Activated T-cell treated with anti-CD3 and anti-CD28 coated beads for 48 hours (primary cell): ENCODE measurements at places on chromosomes 6 and 20.

DNA sequence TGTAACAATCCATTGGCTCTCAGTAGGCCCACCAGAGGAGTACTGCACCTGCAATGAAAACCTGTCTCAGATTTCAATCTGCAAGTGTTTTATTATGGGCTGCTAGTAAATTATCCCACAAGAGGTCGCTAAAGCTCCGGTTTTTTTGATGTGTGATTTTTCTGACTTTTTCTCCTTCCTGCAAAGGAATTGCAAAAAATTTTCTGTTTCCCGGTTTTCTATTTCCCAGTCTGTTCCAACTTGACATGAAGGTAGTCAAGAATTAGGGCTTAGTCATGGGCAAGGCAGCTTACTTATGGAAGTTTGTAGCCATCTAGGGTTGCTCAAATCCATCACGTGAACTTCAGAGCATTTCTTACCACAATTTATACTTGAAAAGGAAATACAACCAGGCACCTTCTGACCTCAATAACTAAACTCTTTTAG lies 38.5 kb upstream of the AHI1 start:
- no peak for DNase-seq

- DNase-seq = peak; percentile 69
Observed at GRCh38 chr6:391559-392440, at the start of gene IRF4. TSS of gene IRF4 (plus strand) at chr6:391752. CDS start at chr6:393153, 1,401 bp downstream.

DNA sequence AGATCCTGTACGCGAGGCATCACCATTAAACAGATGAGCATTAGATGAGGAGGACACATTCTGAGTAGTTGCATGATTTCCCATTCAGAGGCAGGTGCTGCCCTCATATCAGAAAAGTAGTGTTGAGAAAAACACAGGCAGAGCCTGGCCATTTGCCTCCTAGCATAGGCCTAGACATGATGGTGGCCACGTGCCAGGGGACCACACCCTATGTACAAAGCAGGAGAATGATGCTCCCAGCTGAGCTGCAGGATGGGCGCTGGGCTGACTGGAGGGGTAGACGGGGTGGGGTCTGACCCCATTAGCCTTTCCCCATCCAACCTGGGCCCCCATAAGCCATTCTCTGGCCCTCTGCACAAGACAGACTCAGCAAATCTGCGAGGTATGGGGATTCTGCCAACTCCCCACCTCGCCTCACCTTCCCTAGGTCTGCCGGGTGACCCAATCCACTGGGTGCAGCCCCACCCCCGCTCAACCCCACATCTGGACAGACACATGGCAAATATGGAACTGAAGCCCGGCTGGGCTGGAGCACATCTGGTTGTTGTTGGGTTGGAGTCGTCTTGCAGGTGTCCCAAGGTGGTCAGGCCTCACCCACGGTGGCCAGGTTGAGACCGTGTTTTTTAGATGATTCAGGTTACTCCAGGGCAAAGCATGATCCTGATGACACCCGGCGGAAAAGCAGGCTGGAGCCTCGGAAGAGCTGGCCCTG lies 13.9 kb downstream of the PI16 start:
- no peak for DNase-seq

GRCh38 chr6:43115365-43115764 lies 39.3 kb downstream of the PTK7 start:
- no peak for DNase-seq

DNA sequence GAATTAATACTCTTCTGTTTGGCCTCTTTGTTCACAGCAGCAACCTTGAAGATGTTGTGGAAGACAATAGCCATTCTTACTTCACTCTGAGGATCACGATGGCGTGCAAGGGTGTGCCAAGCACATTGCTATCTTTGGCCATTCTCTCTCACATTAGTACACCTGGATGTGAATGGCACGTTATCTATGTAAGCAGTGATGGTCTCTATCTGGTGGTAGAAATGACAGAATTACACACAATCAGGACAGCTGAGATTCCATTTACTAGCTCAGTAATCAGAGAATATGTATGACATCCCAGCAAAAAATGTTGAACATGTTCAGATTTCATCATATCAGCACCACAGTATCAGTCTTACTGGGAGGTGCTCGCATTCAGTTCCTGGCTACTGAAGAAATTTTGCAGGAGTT lies 116.2 kb downstream of the LCA5 start:
- no peak for DNase-seq

GRCh38 chr20:51600016-51600420 lies 57.5 kb upstream of the NFATC2 start:
- DNase-seq = no peak

DNA sequence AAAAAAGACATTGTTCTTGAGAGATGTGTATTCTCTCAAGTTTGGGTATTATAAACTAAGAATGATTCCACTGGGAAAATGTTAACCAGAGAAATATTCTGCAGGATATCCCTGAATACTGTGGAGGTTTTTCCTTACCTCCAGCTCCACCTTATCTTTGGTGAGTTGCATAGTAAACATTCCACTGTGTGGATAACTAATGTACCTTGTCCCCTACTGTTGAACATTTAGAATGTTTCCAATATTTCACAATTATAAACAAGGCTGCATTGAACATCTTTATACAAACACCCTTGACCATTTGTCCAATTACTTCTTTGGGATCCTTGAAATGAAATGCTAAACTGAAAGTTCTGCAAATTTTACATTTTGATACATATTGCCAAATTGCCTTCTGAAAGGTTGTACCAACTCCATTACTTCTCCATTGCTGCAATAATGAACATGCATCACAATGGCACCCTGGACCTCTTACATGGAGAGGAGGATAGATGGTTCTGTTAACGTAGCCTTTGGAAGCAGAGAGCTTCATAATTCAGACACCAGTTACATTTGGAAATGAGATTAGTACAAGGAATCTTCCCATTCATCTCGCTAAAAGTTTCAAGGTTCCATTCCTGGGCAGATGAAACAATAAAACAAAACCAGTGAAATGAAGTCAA lies 35.0 kb upstream of the STK35 start:
- no peak for DNase-seq

GRCh38 chr6:15526212-15526701 lies 136.6 kb downstream of the DTNBP1 start:
- no peak for DNase-seq

DNA sequence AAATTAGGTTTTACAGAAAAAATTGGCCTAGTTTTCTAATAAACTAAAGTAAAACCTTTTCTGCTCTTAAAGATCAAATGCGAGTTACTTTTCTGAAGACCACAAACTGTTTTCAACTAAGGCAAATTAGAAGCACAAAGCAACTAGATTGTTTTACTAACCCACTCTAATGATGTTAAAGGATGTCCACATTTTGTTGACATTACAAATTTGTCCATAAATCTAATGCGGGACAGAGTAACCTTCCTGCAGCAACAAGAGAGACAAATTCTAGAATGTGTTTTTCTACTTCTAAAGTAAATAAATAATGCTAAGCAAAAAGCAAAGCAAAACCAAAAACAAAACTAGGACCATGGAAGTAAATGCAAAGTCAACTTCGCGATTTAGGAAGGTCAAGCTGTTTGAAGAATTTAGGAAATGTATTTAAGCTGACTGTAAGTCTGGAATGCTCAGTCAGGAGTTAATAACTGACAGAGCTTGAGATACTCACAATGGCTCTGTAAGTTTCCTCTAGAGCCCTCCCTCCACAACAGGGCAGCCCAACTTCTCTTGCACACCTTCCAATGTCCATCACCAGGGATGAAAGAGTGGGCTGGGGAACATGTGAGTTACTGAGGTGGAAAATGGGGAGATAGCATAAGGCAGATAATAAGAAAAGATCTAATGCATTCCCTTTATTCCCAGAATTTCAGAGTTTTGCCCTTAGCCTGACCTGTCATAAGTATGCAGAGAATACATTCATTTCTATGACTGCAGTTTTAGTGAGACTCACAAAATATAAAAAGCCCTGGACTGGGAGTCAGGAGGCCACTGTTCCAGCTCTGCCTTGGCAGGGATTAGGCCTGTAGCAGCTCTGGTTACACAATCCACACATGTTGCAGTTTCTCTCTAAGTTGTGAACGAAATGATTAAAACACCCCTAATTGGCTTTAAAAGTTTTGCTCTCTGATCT lies 158.8 kb downstream of the FOXA2 start:
- DNase-seq = no peak

GRCh38 chr6:77620278-77620882 lies 32.5 kb upstream of the MEI4 start:
- no peak for DNase-seq
